ENCODE measurements at places on chromosomes 6 and 20.

DNA sequence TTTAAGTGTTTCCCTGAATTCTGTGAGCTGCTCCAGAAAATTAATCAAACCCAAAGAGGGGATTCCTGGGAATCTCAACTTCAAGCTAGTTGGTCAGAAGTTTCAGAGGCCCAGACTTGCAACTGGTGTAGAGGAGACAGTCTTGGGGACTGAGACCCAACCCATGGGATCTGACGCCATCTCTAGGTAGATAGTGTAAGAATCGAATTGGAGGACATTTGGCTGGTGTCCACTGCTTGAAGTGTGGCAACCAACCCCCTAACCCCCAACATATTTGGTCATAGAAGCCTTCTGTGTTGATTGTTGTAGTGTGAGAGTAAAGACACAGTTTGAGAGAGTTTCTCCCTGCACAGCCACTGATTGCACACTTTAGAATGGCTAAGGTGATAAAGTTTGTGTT, 103.5 kb upstream of the CARMIL1 start:
- DNase-seq: no peak

DNA sequence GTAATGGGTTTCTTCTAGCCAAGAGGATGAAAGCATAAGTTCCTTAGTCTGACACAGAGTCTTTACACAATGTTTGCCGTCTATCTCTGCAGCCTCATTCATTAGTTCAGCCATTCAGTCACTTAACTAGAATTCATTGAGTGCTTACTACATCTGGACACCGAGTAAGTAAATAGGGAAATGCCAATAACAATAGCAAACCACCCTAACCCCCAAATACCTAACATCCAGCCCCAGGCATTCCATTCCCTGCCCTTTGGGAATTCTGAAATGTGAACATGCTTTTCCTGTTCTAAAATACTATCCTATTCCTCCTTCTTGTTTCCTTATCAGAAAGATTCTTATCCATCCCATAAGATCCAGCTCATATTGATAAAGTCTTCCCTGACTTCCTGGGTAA, 277.6 kb upstream of the RNF217 start:
- no peak for DNase-seq

DNA sequence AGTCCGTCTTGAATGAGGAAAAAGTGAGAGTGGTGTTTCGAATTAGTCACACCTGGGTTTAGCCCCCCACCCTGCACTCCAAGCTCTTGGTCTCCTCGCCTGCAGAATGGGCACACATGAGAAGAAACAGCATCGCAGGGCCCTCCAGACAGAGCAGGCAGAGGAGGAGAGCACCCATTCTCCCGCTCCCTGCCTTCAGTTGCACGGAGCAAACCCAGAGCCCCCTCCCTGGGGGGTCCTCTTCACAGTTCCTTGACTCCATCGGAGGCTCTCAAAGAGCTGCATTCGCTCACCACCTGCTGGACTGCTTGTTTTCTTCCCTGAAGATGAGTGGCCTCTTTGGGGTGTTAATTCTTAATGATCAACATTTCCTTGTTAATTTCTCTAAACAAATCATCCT, 5.1 kb downstream of the CST7 start:
- DNase-seq: no peak

- DNase-seq: no peak
Observed at GRCh38 chr6:5506149-5506548, 244.8 kb downstream of the FARS2 start.

- no peak for DNase-seq
Observed at GRCh38 chr6:43834528-43835155, 64.6 kb downstream of the VEGFA start.

GRCh38 chr6:114042267-114043016, 71.5 kb upstream of the HDAC2 start:
- no peak for DNase-seq

GRCh38 chr6:139386404-139386803, 12.0 kb upstream of the CITED2 start:
- no peak for DNase-seq

DNA sequence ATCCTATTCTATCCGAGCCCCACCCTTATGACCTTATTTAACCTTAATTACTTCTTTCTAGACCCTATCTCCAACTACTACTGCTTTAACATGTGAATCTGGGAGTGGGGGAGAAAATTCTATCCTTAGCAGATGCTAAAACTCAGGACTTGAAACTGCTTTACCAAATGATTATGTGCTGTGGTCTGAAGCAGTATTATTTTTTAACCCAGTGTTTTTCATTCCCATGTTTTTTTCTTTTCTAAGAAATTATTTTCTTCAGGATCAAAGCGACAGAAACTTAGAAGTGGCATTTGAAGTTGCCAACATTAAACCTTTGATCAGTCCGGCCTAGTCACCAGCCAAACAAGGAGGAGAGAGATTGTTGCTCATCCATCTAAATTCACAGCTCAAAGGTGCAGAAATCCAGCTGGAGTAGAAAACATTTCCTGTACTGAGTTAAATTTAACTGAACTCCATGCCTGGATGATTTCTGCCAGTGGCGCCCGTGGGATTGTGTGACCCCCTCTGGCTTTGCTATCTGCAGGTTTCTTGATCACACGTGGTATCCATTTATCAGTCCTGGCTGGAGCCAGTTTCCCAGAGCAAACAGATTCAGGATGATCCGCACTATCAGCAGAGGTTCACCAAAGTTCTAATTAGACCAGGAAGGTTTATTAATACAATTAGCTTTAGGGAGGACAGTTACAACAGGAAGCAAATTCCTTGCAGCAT, 300.5 kb downstream of the PLCB1 start:
- DNase-seq: peak; percentile 75

GRCh38 chr20:61230-61629, 26.2 kb upstream of the DEFB125 start:
- DNase-seq: no peak

- peak; percentile 32 for DNase-seq
Observed at GRCh38 chr6:106547601-106548453, 81.5 kb downstream of the RTN4IP1 start.

- DNase-seq: peak; percentile 93
Observed at GRCh38 chr6:4358414-4359107, 223.2 kb upstream of the ECI2 start.

GRCh38 chr6:30258204-30258603, 45.0 kb upstream of the TRIM26 start:
- no peak for DNase-seq

GRCh38 chr20:64165866-64166600, 1.8 kb downstream of the MYT1 start:
- DNase-seq: no peak

GRCh38 chr20:48359692-48360341, 468.0 kb downstream of the PREX1 start:
- DNase-seq: no peak

DNA sequence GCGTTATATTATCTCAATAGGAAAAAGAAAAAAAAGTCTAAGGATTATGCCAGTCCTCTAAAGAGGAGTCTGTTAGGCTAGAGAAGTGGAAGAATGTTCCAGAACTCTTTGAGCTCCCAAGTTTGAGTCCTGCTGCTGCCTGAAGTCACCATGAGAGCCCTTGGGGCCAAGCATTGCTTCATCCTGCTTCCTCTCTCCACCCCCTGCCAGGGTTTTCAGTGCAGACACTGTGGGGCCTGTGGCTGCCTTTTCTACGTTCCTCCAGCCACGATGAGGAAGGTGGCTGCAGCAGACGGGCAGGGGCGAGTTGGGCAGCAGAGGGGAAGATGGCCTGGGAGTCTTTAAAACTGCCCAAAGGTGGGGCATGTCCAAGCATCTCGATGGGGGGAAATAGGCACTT, 214.4 kb upstream of the KCNG1 start:
- no peak for DNase-seq

DNA sequence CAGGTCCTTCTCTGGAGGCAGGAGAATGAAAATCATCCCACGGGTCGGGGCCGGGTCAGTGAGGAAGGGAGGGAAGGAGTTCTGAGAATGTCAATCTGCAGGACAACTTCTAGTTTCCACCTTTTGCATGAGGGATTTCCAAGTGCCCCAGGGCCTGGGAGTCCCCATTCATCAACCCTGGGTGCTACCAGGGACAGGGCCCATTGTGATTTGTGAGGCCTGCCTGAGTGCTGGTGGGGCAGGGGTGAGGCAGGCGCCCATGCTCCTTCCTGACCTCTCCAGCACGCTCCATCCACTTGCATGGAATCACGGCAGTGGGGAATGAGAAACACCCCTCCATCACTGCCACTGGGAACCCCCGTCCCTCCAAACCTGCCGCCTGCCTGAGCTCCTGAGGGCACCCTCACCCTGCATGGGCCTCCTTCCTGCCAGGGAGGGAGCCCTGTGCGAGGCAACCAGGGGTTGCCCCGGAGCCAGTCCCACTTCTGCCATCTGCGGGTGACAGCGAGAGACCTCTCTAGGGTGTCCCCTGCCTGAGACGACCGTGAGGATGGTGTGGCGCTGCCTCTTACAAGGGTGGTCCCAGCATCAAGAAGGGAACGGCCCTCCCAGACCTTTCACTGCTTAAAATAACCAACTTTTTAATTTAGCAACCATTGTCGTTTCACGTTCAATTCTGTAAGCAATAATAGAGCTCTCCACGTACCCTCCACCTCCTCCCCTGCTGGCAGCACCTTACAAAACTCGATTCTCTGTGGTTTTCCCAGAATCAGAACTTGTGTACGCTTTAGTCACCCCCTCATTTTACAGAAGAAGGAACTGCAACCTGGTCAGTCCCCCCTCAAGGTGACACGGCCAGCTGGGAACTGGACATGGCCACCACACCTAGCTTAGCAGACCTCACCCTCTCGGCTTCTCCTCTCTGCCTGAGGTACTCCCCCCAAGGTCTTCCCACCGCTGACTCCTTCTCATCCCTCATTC, 28.6 kb downstream of the PMEPA1 start:
- DNase-seq: no peak

GRCh38 chr6:27239258-27239657, 8.2 kb upstream of the PRSS16 start:
- no peak for DNase-seq

DNA sequence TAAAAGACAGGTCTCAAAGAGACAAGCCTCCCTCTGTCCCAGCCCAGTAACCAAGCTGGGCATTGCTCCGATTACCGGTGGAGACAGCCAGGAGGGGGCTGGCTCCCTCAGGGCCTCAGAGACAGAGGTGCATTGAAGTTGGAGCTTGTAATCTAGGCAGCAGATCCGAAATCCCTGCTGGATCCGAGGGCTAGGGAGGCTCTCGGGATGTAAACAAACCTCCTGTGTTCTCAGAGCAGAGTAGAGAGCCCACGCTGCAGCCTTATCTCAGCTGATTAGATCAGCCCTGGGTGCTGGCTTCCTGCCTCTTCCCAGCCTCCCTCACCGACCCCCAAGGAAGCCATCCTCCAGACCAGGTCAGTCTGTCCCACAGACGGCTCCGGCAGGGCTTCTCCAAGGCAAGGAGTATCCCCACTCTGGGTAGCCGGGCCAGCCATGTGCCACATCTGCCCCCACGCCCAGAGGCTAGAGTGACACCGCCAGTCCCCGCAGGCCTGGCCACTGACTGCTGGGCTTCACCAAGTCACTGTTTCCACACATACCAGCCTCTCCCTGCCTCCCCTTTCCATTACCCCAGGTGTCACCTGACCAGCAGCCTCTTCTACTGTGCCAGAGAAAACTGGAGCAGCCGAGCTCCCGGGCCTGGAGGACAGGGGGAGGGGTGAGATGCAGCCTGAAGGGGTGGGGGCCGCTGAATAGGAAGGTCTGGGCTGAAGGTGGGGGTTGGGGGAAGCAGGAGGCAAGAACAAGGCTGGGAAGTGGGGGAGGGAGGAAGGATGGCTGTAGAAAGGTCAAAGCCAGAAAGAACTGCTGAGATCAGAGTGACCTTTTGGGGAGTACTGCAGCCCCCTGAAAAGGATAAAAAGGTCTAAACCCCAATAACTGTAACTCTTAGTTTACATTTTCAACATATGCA, 6.0 kb downstream of the SDC4 start:
- DNase-seq: peak; percentile 78

DNA sequence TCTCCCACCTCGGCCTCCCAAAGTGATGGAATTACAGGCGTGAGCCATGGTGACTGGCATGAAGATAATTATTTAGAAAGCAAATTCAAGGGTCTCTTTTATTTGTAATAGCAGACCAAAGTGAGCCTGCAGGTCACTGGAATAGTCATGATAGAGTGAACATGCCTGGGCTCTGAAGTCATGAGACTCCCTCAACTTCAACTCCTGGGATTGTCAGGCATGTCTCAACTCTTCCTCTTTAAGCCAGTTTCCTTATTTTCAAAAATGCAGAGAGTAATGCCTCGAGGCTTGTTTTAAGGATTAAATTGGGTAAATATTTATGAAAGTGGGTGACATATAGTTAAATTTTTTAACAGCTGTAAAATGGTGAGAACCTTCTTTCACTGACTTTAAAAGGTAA, 22.7 kb upstream of the HECA start:
- no peak for DNase-seq

DNA sequence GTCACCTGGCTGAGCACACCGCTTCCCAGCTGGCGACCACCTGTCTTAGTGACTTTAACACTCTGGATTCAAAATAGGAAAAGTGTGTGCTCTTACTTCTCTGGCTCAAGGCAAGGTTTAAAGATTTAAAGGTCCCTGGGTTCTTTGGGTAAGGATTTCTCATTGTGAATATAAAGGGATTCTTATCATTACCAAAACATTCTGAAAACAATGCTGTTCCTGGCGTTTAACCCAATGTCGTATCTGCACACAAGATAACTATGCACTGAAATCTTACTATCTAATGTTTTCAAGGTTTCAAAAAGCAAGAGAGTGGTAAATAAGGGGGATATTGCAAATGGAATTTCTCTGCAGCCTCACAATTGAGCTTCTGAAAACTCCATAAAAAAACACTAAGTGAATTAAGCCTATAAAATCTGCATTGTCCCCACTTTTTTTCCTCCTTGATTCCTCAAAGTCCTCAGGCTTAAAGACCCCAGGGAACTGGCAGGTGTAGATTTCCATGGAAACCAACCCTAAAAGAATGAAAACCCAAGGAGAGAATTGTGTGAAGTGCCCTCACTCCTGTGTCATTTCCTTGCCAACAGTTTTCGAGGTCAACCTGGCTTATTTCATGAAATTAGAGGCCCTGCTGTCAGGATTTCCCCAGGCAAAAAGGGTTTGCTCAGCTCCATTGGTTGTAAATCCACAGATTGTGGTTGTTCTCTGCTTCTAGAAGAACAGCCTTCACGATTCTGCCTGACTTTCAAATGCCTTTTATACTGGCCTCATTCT, 44.0 kb downstream of the BMP2 start:
- DNase-seq: no peak

GRCh38 chr20:25547063-25547462, 38.3 kb downstream of the NINL start:
- DNase-seq: no peak

GRCh38 chr6:56904068-56904467, 50.8 kb upstream of the BEND6 start:
- no peak for DNase-seq

GRCh38 chr6:40599555-40599954, 12.4 kb upstream of the LRFN2 start:
- peak; percentile 87 for DNase-seq

GRCh38 chr20:56428881-56429280, 16.8 kb downstream of the CASS4 start:
- no peak for DNase-seq

Data from kidney (tissue), 22 donors.